Activated CD4-positive, alpha-beta T cell treated with anti-CD3 and anti-CD28 coated beads, Interleukin-2, amount 10 ng/mL, durations not matched to agents 24 days and 14 days (primary cell): ENCODE measurements at places on chromosomes 16 and 17. TPM values are rescaled to one million over a fixed set of nuclear protein-coding genes. Genes with fewer than 3 reads are reported as not detected.

- no peak for DNase-seq
Observed at GRCh38 chr17:77097631-77098180, 43.1 kb upstream of the SEC14L1 start.

DNA sequence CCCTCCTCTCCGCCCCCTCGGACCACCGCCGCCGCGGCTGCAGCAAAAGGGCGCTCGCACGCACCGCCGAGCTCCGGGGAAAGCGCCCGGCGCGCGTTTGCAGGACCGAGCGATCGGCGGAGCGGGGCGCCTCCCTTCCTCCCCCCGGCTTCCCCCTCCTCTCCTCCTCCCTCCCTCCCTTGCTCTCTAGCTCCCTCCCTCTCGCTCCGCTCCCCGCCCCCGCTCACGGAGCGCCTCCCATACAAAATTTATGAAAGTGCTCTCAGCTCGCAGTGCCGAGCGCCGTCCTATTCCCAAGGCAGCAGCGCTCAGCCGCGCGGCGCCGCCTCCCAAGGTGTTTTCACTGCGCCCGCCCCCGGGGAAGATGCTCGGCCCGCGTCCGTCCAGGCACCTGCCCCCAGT, at the start of gene RTN4RL1:
RTN4RL1 (minus strand) TSS at position 115 of the 402 bp plus-strand sequence. CDS start 469 bp downstream, outside the sequence.
- peak; percentile 95 for DNase-seq

- no peak for DNase-seq
Observed at GRCh38 chr17:4721203-4722135, 9.8 kb upstream of the MED11 start.

GRCh38 chr17:78917451-78918275, 7.5 kb downstream of the TIMP2 start:
- no peak for DNase-seq

GRCh38 chr17:15942207-15942833, 2.6 kb upstream of the ADORA2B start:
- DNase-seq = no peak

GRCh38 chr16:66490774-66491715, 58.9 kb downstream of the TK2 start:
- DNase-seq = no peak

- no peak for DNase-seq
Observed at GRCh38 chr16:4496305-4496704, 20.1 kb downstream of the HMOX2 start.

DNA sequence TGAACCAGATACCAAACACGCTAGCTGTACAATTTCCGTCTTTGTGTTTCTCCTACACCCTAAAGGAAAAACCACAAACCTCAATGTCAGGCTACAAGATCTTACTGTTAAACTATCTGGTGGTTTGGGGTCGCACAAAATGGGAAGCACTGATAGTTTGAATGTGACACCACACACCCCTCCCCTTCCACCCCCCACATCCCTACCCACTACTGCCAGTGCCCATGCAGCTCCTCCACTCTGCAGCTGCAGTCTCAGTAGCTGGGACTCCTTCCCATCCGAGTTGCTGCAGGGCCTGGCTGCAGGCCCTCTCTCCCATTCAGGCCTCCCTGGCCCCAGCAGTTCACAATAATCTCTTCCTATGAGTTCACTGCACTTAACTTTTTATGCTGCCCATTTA, 18.4 kb downstream of the TRAP1 start:
- DNase-seq = no peak

- no peak for DNase-seq
Observed at GRCh38 chr17:76504117-76504516, 2.9 kb upstream of the RHBDF2 start.

DNA sequence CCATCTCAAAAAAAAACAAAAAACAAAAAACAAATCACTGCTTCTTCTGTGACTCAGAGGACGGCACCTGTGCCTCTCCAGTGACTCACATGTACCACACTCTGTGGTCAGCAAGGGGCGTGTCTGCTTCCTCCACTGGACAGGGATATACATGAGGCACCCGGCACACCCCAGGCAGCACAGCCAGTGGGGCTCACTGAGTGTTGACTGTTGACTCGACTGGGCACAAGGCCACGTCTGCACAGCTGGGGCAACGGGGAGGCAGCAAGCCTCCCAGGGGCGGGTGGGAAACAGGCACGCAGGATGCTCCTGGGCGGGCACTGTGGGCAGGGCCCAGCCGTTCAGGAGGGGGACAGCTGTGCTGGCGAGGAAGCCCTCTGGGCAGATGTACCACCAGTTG, 64.1 kb downstream of the TIMM22 start:
- peak; percentile 66 for DNase-seq

GRCh38 chr16:24139282-24139681, 116.9 kb upstream of the CACNG3 start:
- DNase-seq = no peak

GRCh38 chr17:56635641-56636040, 42.1 kb downstream of the NOG start:
- DNase-seq = no peak

GRCh38 chr17:45398800-45399199, 33.9 kb downstream of the ARHGAP27 start:
- no peak for DNase-seq

GRCh38 chr16:78045865-78046581, 23.7 kb downstream of the CLEC3A start:
- DNase-seq = peak; percentile 88

- no peak for DNase-seq
Observed at GRCh38 chr17:29546830-29547229, 20.0 kb downstream of the ABHD15 start.

DNA sequence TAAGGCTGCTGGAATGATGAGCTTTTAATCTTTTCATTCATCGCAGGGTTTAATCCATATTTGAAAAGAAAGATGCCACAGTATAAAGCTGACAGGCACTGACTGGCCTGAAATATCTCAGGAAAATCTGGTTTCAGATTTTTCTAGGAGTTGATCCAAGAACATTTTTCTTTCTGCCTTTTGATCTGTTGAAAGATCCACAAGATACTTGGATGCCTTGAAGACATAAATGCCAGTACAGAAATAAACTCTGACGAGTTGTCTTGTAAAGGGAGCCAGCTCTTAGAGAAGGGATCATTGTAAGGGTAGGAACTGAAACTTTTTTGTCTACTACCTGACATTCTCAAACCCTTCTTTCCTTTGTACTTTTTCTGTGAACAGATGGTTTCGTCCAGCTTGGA, 25.4 kb upstream of the KRT20 start:
- DNase-seq = no peak

DNA sequence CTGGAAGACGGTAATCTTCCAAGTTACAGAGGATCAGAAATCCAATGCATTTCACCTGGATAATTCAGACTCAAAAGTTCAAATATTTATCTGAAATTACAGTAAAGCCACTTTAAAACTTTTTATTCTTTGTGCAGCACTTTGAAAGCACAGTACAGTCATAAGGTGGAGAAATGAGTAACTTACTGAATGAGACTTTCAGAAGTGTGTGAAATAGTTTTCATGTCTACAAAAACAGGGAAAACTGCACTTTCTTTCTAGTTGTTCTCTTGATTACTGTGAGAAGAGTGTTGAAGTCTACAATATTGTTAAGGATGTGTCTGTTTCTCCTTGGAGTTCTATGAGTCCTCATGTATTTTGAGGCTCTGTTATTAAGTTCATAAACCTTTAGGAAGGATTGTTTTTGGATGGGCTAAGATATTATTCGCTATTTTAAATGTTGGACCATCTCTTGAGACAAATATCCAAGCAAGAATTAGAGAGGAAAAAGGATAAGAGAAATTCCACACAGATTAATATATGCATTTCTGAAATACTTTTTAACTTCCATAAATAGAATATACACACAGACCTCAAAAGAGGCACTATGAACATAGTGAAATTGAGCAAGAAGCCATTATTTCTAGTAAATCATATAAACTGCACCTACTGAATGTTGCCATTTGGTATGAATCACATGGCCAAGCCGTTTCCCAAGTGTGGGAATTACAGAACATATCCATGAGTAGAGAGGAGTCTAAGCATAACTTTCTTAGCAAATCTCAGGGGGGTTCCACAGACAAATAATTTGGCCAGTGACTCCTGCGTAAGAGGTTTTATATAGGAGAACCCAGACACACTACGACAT, 83.6 kb upstream of the PLEKHM1 start:
- DNase-seq = peak; percentile 52

DNA sequence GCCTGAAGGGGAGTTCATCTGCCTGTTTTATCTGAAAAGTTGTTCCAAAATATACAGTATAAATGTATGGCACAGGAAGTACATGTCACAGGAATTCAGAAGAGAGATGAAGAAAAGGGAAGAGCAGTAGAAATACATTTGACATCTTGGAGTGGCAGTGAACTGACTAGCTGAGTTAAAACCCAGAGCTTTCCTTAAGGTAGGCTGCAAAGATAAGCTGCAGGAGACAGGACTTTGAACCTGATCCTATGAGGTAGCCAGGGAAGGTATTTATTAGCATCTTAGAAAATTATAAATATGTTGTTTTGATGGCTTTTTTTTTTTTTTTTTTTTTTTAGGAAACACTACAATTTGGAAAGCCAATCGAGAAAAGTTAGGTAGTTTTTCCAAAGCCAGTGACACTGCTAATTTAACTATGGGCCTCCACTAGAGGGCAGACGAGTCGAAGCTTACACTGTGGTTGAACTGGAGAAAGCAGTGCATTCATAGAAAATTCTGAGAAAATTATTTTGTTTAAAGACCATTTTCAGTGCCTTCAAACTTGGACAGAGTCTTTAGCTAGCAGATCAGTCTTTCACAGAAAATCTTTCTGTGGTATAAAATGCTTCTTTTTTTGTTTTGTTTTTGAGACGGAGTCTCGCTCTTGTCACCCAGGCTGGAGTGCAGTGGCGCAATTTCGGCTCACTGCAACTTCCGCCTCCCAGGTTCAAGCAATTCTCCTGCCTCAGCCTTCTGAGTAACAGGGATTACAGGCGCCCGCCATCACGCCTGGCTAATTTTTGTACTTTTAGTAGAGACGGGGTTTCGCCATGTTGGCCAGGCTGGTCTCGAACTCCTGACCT, 122.3 kb downstream of the SSH2 start:
- peak; percentile 91 for DNase-seq

DNA sequence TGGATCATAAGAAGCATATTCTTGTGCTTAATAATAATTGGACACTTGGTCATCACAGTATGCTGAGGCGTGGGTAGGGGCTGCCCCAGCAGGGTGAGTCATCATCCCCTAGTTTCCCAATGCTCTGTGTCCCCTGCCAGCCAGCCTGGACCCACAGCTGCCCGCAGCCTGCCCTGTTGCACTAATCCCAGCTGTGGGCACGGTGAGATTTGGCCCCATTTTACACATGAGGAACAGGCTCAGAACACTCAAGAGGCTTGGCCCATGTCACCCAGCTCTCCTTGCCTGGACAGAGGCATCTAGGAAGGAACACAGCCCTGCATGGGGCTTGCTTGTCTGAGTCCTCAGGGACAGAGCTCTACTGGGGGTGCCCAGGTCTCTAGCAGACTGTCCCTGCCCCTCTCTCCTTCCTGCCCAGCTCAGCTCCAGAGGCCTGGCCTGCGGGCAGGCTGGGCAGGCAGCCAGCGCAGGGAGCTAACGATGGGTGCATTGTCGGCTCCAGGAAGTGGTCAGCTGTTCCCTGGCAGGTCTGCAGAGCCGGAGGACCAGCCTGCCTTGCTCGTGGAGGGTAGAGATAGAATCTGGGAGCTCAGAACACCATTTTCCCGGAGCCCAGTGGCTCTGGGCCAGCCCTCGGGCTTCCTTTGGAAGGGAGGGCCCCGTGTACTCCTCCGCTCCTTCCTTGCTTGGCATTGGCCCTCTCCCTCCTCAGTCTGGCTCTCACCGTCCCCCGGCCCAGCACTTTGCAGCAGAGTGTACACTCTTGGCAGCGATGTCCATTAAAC, 189.4 kb downstream of the RAB11FIP4 start:
- no peak for DNase-seq

DNA sequence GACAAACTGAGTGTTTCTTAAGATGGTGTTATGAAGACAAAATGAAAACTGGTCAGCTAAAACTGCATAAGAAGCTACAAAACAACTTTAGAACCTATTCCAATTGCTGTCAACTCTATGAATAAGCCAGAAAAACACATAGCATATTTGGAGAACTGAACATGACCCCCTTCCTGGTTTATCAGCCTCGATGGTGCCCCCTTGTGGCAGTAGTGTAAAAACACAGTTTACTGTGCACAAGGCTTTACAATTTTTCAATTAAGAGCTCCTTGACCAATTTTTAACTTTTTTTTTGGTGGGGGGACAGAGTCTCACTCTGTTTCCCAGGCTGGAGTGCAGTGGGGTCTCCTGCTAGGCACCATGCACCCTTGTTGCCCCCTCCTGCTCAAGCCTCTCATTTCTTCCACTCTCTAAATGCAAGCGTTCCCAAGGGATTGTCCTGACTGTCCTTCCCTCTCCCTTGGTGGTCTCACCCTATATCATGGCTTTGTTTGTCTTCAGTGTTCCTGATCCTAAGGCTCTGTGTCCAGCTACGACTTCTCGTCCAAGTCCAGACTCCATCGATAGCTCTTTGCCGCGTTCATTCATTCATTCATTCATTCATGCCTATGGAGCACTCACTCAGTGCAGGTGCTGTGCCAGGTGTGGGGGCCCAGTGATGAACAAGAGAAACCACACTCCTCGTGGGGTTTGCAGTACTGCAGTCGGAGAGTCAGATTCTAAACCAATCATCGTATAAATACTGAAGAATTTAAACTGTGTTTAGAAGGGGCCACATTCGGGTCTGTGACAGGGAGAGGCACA, 7.5 kb downstream of the EIF1 start:
- peak; percentile 92 for DNase-seq

DNA sequence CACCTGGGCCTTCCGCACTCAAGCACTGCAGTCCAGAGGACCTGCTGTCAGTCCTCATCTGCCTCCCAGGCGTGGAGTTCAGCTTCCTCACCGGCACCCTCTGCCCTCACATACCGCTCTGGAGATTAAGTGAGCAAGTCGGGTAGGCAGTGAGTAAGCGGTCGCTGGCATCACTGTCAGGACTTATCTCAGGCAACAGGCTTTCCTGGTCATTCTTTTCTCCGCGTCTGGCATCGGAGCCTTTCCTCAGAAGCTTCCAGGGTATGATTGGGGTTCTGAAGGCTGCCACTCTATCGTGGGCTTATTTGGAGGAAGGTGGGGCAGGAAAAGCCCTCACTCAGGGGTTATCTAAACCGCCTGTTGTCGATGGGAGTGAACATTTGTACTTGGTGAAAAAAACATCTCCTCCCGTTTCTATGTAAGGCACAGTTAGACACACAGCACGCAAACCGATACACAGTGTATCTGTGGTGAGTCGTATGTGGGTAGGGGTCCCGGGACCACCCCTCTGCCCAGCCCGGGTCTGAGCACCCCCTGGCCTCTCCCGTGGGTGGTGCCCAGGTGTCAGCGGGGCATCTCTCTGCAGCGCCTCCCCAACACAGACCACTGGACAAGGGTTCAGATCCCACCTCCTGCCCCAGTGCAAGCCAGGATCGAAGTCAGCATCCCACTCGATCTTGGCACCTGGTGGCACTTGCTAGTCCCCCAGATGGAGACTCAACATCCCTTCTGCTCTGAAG, 92.5 kb upstream of the PLCG2 start:
- no peak for DNase-seq

- no peak for DNase-seq
Observed at GRCh38 chr17:57480438-57481196, 224.3 kb downstream of the MSI2 start.

Gene KRTAP4-3
- total RNA-seq = not detected in 2 replicates

Gene FGF11
- total RNA-seq = 9.4 and 9.5 TPM in 2 replicates

Gene ITGB3
- total RNA-seq = not detected in 2 replicates

Gene EEF2K
- total RNA-seq = 30.5 and 33.9 TPM in 2 replicates

Gene BEAN1
- not detected in 2 replicates for total RNA-seq

Gene HCRT
- not detected in 2 replicates for total RNA-seq

Gene NDUFAB1
- 161 and 163 TPM in 2 replicates for total RNA-seq

Gene ZSCAN10
- total RNA-seq = not detected in 2 replicates

Gene CES5A
- not detected in 2 replicates for total RNA-seq

Gene BCL6B
- 0.90 and 0.91 TPM in 2 replicates for total RNA-seq
